Posterior cingulate gyrus (tissue), 11 donors: ENCODE measurements at places on chromosomes 5 and 9.
A peak's percentile ranks its signal among the peaks of the same experiment; 100 is the strongest.

GRCh38 chr5:78232163-78232562 is 62.3 kb downstream of the AP3B1 start:
- DNase-seq: no peak

- DNase-seq: peak; percentile 90
Observed at GRCh38 chr5:176836811-176837706, 26.7 kb downstream of the UNC5A start.

- DNase-seq: no peak
Observed at GRCh38 chr5:173633304-173633703, 16.9 kb upstream of the BOD1 start.

DNA sequence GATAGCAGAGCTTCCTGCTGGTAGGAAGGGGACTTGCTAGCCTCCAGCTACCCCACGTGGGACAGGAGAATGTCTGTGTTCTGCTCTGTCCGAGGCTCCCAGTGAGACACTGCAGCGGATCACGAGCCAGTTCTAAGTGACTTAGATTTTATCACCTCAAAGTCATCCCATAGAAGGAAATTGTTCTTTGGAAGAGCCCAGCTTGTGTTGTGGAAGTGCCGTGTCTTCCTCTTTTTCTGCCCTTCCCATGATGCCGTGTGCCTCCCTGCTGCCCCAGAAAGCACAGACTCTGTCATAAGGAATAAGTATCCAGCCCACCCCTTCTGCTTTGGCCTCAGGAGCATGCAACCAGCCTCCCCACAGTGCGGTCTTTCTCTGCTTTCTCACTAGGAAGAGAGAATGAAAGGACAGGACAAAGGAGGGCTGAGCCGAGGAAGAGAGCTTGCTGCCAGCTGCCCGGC is 35.6 kb downstream of the RUFY1 start:
- no peak for DNase-seq

DNA sequence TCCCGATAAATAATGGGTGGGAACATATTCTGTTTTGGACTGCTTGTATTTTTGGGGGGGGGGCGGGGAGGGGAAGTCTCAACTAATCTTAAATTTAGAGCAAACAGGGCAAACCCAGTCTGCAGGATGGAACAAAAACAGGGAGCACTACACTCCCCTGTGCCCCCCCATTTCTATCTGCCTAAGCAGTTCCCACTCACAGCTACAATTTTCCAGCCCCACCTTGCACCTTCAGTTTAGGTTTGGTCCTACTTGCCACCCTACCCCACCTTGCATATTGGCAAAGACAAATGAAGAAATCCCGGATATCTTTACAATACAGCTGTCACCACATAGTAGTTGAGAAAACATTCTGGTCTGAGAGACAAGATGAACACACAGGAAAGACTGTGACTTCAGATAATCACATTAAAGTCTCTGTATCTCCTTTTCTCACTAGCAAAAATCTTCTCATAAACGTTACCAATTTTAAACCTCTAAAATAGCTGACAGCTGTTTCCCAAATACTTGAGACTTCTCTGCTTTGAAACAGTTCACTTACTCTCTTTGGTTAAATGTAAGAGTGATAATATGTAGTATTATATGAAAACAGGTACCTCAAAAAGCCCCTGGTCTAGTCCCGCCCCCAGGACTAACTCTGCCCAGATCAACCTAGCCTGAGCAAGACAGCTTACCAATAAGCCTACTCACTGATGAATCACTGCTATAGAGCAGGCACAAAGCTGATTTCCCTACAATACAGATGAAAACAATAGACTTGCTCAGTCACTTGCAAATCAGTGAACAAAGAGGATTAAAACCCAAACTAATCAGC is 5.2 kb upstream of the RAPGEF6 start:
- no peak for DNase-seq

DNA sequence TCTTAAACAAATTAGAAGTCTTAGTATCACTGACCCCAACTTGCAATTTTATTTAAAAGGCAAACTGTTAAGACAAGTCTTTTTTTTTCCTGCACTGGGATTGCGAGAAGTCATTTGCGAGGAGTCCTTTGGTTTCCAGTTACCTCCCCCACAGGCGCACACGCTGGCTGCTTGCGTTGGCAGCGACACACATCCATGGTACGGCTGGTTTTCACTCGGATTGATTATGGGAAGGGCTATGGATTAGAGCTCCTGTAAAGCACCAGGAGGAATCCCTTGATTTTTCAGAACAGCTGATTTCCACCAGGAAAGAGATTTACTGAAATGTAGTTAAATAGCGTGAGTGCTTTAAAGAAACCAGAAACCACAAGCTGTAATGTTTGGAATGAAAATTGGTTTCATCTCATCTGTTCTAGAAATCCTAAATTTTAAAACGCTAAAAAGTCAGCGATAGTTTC is 737 bp downstream of the SLC1A3 start:
- peak; percentile 88 for DNase-seq

GRCh38 chr9:108163321-108164005 is 673.9 kb upstream of the KLF4 start:
- DNase-seq: no peak

- no peak for DNase-seq
Observed at GRCh38 chr5:140035881-140036280, 7.2 kb downstream of the NRG2 start.

GRCh38 chr9:111463048-111463447 is 21.1 kb downstream of the ECPAS start:
- DNase-seq: no peak

DNA sequence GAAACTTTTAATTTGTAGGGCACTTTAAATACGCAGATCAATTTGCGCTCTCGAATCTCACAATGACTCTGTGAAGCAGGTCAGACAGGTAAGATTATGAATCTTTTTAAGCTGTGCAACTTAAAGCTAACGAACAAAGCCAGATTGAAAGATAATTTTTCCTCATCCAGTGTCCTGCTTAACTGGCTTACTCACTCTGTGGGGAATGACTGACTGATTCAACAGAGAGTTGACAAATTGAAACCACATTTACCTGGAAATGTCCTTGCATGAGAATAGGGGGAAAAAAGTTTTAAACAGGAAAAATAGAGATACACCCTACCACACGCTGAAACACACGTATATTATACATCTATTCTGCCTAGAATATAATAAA is 187.9 kb downstream of the MAN2A1 start:
- no peak for DNase-seq

- DNase-seq: no peak
Observed at GRCh38 chr5:173832386-173832785, 55.8 kb upstream of the CPEB4 start.

GRCh38 chr9:75071530-75072122 is 16.3 kb downstream of the NMRK1 start:
- DNase-seq: no peak

DNA sequence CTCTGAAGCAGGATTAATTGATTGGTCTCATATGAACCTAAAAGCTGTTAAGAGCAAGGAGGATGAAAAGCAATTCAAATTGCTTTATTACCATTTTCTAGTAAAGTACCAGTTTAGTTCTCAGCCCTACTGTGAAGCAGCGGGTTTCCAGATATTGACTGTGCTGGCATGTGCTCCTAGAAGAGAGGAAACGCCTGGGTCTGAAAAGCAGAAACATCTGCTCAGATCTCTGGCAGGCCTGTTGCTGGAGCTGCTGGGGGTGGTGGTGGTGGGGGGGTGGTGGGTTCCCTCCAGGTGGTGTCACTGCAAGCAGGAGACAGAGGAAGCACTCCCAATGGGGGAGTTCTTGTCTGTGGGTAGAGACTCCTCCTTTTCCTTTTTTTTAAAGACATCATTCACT is 105.5 kb upstream of the ZNF462 start:
- no peak for DNase-seq

- no peak for DNase-seq
Observed at GRCh38 chr9:115520646-115521045, 402.7 kb upstream of the TNC start.

- DNase-seq: no peak
Observed at GRCh38 chr5:62333250-62333794, 27.3 kb downstream of the KIF2A start.

DNA sequence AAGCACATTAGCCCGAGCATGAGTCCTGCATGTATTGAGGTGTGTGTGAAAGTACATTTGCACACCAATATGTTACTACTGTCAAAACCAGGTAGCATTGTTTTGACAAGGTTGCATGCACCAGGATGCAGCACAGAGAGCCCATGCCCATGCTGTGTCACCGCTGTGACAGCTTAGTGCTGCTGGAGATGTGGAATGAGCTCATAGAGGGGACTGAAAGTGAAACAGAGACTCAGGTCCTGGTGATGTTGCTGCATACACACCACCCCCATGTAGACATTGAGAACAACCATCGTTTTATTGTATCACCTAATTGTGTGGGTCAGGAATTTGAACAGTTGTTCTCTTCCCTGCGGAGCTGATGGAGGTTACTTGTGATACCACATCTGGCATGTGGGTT is 53.0 kb downstream of the GADD45G start:
- no peak for DNase-seq

- DNase-seq: no peak
Observed at GRCh38 chr9:82148901-82149461, 160.4 kb downstream of the SPATA31D1 start.

- DNase-seq: no peak
Observed at GRCh38 chr5:149638136-149638535, 56.8 kb downstream of the ARHGEF37 start.

GRCh38 chr5:178474562-178475184 is 115.5 kb downstream of the COL23A1 start:
- DNase-seq: no peak

DNA sequence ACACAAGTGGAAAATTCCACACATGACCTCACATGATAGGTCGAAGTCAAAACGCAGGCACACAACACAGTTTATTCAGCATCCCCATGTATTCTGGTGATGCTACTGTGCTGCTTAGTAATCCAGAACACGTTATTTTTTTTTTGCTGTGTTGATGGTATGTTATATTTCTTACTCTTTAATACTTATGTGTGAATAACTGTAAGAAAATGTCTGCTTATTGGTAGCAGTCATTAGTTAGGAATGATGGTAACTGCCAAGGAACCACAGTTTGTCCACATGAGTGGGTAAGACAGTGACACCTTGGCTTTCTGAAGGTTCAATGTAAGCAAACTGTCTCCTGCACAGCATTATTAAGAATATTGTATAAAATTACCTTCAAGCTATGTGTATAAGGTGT is 107.7 kb upstream of the DAPK1 start:
- DNase-seq: no peak

- peak; percentile 82 for DNase-seq
Observed at GRCh38 chr5:9544502-9545135, 1.3 kb downstream of the SEMA5A start.

- no peak for DNase-seq
Observed at GRCh38 chr5:26492906-26493459, 545.4 kb downstream of the CDH9 start.

- DNase-seq: peak; percentile 37
Observed at GRCh38 chr5:135568923-135569360, 9.8 kb downstream of the CXCL14 start.

DNA sequence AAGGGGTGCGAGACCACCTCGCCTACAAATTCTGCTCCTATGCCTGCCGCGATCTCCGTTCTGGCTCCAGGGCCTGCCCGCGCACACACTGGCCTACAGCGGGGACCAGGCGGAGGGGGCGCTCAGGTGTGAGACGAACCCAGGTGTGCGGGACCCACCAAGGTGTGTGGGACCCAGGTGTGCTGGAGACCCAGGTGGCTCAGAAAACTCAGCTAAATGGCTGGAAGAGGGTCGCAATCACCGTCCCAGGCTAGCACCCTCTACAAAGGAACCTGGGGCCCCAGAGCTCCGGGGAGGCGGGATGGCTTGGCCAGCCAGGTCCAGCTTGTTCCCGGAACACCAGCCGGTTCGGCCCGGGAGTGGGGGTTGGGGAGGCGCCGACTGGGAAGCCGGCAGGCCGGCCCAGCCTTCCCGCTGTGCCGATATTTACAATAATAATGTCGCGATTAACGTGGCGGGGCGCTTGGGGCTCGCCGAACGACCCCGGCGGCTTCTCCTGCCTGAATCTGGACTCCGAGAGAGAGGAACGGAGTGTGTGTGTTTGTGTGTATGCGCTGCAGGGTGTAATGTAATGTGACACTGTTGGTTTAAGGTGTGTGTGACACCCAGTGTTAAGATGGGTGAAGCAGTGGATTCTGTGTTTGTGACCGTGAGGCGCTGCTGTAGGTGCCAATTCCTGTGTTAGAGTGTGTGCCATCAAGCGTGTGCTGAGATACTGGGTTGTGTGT is 1.4 kb downstream of the PCDH1 start:
- peak; percentile 54 for DNase-seq

- no peak for DNase-seq
Observed at GRCh38 chr9:4706021-4706420, 26.7 kb downstream of the CDC37L1 start.

- DNase-seq: no peak
Observed at GRCh38 chr5:154273028-154273617, 82.6 kb downstream of the GALNT10 start.

DNA sequence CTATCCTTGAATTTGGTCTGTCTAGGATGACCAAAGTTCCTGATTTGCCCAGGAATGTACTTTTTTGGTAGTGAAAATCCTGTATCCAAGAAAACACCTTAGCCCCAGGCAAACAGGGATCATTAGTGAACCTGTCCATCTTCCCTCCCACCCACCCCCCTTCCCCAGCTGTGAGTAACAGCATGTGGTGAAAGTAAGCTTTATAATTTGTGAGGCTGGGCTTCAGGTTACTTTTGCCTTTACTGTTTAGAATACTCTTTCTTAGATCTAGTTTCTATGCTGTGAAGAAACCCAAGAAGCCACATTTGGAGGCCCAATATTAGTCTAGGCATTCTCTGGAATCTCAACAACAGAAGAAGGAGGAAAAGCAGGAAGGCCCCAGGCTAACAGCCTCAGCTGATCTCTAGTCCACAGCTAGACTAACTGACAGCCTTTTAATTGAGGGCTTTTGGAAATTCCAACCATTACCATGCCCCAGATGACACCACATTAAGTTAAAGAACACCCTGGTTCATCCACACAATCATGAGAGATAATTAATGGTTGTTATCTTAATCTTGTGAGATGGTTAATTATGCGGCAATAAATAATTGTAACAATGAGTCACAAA is 703.0 kb upstream of the NUDT12 start:
- no peak for DNase-seq

DNA sequence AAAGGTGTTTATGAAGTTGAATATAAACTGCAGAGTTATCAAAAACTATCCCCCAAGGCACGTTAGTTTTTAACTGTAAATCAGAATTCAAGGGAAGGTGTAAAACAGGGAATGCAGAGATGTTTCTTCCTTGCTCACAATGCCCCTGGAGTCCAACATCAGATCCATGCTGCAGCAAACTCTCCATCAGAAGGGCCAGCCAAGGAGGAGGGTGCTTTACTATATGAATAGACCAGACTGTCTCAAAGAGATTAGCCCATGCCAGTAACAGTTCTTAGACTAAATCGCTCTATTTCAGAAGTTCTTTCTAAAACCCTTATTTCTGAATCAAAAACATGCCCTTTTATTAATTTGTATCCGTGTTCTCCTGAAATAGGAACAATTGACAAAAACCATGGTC is 362.8 kb upstream of the RPS23 start:
- no peak for DNase-seq

GRCh38 chr9:124964056-124964455 is 23.2 kb upstream of the GOLGA1 start:
- DNase-seq: no peak

- no peak for DNase-seq
Observed at GRCh38 chr5:83031381-83031780, 45.8 kb downstream of the TMEM167A start.

- peak; percentile 72 for DNase-seq
Observed at GRCh38 chr9:5493679-5494511, 16.4 kb upstream of the PDCD1LG2 start.
